ENCODE measurements at places on chromosomes 2 and 18.
A peak's percentile ranks its signal among the peaks of the same experiment; 100 is the strongest.

DNA sequence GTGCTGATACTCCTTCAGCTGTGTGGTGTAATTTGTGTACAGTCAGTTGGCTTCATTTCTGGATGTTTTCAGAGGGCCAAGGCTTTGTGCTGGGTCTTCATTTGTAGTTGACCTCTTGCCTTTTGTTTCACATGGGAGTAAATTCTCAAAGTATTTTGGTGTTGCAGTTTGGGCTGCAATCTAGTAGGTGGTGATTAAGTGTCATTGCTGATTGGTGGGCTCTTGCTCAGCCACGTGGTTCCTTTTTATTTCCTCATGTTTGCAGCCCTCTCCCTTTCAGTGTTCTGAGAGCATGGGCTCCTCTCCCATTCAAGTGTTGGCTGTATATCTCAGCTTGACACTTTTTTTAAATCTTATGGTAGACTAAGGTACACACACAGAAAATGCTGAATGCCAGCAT, 96.8 kb downstream of the SNTG2 start:
- DNase-seq: no peak

GRCh38 chr2:160308476-160308875, 108.4 kb upstream of the ITGB6 start:
- DNase-seq: no peak

DNA sequence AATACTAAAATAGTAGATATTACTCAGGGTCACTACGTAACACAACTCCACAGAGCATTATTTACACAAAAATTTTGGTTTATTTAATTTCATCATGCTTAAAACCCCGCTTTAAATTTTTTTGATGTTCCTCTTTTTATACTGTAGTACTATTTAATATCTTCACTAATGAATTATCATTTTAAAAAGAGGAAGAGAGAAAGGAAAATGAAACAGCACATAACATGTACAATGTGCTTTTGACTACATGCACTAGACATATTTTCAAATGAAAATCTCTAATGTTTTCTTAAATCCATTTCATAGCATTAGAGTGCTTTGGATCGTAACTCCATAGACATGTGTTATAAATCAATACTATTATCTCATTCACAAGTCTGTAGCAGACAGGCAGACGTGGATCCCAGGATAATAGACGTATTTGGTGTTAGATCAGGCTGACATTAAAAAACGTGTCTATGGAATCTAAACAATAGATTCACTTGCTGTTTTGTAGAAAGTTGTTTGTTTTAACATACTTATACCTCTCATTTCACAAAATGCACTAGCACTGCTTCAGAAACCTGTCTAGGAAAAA, 897.0 kb downstream of the CPS1 start:
- no peak for DNase-seq

DNA sequence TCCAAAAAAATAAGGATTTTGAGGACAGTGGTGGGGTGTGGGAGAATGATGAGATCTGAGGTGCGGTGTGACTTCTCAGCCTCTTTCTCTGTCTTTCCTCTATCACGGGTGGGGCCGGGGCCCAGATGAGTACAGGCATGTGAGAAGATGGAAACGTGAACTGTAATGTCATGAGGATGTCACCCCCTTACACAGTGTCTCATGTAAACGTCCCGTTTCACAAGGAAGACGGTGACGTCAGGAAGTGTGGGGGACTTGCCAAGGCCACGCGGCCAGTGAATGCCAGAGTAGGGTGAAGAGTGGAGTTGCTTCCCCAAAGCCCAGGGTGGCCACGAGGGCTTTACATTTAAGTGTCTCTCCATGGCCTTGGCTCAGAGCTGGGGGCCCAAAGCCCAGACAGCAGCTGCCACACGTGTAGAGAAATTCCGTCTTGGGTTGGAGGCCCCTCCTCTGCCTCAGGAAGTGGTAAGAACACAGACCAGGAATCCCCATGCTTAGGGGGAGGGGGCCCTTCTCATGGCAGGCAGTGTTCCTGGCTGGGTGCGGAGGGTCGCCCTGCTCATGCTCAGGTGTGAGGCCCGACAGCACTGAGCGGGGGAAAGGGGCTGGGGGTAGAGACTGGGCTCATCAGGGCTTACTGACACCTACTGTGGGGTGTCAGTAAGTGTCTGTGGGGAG, 80.9 kb upstream of the SMAD7 start:
- DNase-seq: peak; percentile 35

DNA sequence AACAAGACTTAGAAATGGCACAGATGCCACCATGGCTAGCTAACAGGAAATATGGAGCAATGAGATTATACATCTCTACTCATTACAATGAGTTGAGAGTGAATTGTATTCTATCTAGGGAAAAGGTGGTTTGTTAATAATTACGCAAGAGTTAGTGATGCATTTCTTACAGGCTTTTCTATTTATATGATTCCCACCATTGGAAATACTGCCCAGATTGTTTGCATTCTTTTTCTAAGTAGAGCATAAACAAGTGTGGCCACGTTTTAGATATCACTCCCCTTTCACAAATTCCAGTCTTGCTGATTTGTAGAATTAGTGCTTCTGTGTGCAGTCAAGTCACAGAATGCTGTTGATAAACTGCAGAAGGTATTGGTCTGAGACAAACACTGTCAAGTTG, 56.6 kb downstream of the ZNF804A start:
- no peak for DNase-seq

- no peak for DNase-seq
Measured at GRCh38 chr2:236892721-236893120, 193.0 kb upstream of the COPS8 start.

DNA sequence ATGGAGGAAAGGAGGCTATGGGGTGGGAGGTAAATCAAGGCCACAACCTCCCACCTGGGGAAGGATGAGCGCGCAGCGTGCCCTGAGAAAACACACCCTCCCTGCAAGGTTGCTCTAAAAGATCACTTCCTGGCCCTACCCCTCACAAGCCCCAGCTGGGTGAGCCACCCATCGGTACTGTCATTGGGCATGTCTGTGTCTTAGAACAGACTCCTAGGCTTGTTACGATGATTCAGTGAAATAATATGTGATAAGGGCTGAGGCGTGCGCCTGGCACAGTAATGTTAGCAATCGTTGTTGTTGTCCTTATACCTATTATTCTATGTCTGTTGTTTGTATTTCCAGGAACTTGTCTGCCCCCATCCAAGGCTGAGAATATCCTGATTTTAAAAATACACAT, 175.1 kb downstream of the ZFP36L2 start:
- DNase-seq: no peak

DNA sequence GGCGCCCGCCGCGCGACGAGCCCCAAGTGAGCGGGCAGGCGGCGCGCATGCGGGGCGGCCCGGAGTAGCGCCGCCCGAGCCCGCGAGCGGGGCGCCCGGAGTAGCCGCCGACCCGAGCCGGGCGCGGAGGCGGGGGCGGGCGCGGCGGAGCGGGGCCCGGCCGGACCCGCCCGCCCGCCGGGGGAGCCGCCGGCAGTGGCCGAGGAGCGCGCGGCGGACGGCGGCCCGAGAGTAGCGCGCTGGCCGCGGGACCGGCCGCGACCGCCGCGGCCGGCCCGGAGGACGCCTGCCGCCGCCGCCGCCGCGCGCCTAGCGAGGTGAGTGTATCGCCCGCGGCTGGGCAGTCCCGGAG, at the start of gene GALNT1:
Gene GALNT1 (plus strand): TSS at position 195 of the 352 bp plus-strand sequence. CDS start 72,923 bp downstream, outside the sequence.
- DNase-seq: no peak

- no peak for DNase-seq
Measured at GRCh38 chr2:142944264-142944663, 66.8 kb downstream of the KYNU start.

- DNase-seq: no peak
Measured at GRCh38 chr2:627340-627709, 49.9 kb downstream of the TMEM18 start.

GRCh38 chr2:126766295-126766968, 110.5 kb downstream of the GYPC start:
- no peak for DNase-seq

DNA sequence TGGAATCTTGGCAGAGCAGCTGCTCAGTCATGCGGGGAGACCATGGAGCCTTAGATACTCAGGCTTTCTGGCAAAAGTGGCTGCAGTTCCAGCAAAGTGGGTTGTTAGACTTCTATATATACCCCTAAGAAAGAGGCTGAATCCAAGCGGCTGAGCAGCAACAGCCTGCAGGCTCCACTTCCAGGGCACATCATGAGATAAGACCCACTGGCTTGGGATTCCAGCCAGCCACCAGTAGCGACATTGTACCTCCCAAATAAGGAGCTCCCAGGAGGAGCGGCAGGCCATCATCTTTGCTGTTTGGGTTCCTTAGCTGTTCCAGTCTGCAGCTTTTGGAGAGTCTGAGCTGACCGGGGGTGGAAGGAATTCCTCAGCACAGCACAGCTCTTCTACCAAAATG, 150.3 kb upstream of the ST6GAL2 start:
- no peak for DNase-seq

GRCh38 chr2:98561902-98562695, 46.2 kb downstream of the COA5 start:
- DNase-seq: no peak

DNA sequence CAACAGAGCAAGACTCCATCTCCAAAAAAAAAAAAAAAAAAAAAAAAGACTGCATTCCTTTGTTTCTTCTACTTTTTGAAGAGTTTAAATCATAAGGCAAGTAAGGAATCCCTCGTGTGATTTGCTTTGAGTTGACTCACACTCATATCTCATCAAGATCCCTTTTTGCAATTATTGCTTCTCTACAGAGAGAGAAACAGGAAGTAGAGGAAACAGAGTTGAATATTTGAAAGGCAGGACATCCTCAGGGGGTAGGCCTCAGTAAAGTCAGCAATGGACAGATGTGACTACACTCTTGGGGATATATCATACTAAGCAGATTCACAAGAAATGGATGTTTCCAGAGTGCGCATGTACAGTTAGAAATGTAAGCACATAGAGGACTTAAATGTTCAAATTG, 11.2 kb upstream of the EFR3B start:
- DNase-seq: no peak

DNA sequence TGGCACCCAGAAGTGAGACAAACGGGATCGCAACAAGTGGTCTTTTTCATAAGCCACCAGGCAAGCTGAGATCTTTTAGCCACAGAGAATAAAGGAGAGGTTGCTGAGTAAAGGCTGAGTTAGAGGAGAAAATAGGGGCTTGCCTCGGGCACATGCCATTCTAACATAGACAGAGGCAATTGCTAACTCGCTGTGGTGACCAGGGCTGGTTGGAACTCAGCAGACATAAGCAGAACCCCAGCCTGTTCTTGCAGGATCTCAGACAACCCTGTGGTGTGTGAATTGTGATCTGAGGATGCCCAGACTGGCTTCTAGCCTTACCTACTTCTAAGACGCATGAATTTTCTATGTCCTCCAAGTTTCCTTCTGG, 300.2 kb downstream of the CDCA7 start:
- no peak for DNase-seq

DNA sequence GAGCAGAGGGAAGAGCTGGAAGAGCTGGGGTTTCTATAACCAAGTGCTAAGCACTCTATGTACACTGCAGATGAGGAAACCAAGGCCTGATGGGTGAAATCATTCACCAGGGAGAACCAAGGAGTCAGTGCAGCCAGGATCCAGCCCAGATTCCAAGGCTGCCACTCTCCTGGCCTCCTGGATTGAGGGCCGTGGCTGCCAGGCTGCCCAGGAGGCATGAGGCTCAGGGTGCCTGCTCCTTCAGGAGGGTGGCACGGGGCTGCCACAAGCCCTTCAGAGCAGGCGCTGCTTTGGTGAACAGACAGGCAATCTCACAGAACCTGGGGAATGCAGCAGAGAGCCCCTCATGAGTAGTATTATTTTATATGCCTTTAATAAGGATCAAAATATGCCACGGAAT, 293.7 kb upstream of the HDAC4 start:
- no peak for DNase-seq

- DNase-seq: no peak
Measured at GRCh38 chr18:8045160-8045883, 478.2 kb downstream of the PTPRM start.

DNA sequence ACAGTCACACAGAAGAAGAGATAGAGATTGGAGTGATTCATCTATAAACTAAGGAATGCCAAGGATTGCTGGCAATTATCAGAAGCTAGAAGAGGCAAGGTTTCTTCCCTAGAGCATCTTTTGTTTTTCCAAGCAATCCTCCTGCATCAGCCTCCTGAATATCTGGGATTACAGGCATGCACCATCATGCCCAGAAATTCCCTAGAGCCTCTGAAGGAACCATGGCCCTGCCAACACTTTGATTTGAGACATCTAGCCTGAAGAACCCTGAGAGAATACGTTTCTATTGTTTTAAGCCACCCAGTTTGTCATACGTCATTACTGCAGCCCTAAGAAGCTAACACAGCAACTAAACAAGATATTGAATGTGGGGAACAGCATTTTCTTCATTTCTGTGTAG, 525.0 kb downstream of the ERBB4 start:
- no peak for DNase-seq
